A549 treated with GW870086 at 1 μM for 4 hours (cell line): ENCODE measurements at places on chromosomes 12 and 14. TPM values are rescaled to one million over a fixed set of nuclear protein-coding genes. Genes with fewer than 3 reads are reported as not detected.

Gene FOXA1
- 5.8 to 9.1 TPM (median 8.0 TPM) in 5 replicates for total RNA-seq

Gene ZFYVE1
- total RNA-seq: 8.6 to 9.7 TPM (median 8.8 TPM) in 5 replicates

Gene C12orf54
- total RNA-seq: not detected in 5 replicates

Gene P3H3
- 19.6 to 28.9 TPM (median 27.4 TPM) in 5 replicates for total RNA-seq

Gene MYO1A
- total RNA-seq: 0.14 to 0.71 TPM (median 0.33 TPM) in 5 replicates

Gene SIX6
- not detected in 5 replicates for total RNA-seq

Gene TC2N
- 0.30 to 0.70 TPM (median 0.55 TPM) in 5 replicates for total RNA-seq

Gene RNASE3
- not detected in 5 replicates for total RNA-seq

Gene AMDHD1
- 1.9 to 2.8 TPM (median 2.2 TPM) in 5 replicates for total RNA-seq

Gene MAP4K5
- total RNA-seq: 25.8 to 41.2 TPM (median 37.1 TPM) in 5 replicates

Gene MORN3
- total RNA-seq: 0.10 to 0.35 TPM (median 0.21 TPM) in 5 replicates

Gene TNFRSF1A
- 393 to 727 TPM (median 502 TPM) in 5 replicates for total RNA-seq

Gene HOXC11
- 0.52 to 0.74 TPM (median 0.58 TPM) in 5 replicates for total RNA-seq

Gene CMA1
- total RNA-seq: not detected in 5 replicates

Gene CCDC184
- 2.2 to 3.3 TPM (median 3.3 TPM) in 5 replicates for total RNA-seq

Gene KRT82
- total RNA-seq: not detected in 5 replicates

Gene SLC6A12
- 0.72 to 1.4 TPM (median 1.1 TPM) in 5 replicates for total RNA-seq

Gene DPF3
- total RNA-seq: 0.05 to 0.30 TPM (median 0.15 TPM) in 4 of 5 replicates, not detected in the other

Gene NTF3
- total RNA-seq: 0.09 TPM in 1 of 5 replicates, not detected in the others
